ENCODE measurements at places on chromosomes 5 and 9.

GRCh38 chr9:107174441-107174840 lies 108.6 kb upstream of the RAD23B start:
- no peak for DNase-seq

DNA sequence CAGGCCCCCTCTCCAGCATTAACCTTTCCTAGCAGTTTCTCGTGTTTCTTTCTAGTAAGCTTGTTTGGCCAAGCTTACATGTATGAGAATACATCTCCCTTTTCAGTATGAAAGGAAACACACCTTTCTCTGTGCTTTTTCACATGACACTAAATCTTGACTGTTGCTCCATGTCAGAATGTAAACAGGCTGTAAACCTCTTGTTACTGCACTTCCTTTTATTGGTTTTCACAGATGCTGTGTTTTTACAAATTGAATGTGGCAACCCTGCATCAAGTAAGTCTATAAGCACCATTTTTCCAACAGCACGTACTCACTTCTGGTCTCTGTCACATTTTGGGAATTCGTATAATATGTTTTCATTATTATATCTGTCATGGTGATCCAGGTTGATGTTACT lies 2.2 kb upstream of the CANX start:
- DNase-seq = no peak

DNA sequence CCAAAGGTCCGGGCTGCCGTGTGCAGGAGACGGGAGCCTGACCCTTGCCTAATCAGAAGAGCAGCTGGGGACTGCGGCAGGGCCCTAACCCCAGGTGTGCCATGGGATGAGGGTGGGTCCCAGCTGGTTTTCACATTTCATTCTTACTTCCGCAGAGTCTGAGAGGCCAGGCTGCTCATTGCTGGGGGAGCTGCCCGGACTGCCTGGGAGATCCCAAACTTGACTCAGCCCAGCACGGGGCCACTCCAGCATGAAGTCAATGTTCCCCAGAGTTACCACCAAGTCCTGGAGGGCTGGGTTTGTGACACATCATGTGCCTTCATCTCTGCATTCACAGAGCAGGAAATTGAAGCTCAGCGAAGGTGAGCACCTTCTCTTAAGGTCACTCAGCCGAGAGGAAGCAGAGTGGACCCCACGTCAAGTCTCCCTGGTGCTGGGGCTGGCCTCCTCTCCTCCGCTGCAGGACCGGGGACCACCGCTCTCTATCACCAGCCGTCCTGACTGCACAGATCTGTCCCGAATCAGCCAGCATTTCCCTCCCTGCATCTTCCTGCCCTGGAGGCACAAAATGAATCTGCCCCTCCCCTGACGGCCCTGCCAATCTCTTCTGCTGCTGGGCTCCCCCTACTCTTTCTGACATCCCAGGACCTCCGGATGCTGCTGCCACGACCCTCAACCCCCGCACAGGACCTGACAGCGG lies 54.6 kb upstream of the PHYKPL start:
- DNase-seq = no peak

DNA sequence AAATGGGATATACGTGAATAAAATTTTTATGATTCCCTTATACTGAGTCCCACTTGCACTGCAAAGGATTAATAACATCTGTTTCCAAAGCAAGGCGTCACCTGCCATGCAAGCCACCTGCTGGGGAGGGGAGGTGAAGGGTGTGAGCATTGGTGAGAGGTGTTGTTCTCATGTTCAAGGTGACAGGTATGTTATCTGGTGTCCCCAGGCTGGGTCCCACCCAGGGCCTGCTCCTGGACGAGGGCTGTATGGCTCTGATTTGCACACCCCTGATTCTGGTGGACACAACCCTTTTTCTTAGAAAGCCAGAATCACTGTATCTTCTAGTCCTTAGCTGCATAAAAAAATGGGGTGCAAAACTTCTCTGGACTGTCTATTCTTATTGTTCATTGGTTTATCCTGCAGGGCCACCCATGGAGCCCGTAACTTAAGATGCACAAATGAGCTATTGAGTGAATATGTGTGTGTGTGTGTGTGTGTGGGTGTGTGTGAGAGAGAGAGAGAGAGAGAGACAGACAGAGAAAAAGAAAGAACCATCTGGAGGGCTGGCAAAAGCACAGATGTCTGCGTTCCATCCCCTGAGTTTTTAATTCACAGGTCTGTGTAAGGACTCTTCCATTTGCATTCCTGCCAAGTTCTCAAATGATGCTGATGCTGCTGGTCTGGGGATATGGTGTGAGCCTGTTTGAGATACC lies 53.7 kb downstream of the SYK start:
- DNase-seq = no peak

DNA sequence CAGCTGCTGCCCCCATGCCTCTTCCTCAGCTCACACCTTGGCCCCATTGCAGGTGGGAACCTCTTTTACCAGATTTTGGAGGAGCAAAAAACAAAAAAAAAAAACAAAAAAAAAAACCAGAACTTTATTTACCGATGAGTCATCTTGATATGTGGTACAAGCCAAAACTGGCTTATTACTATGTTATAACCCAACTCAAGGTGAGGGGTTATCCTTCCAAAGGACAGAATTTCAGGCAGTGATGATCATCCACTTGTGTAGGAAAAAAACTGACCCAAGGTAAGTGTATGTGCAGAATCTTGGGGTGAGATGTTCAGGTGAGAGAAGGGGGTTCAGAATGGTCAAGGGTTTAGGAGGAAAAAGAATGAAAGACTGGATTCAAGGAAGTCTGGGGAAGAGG lies 142.6 kb upstream of the FST start:
- DNase-seq = no peak

GRCh38 chr5:168422431-168422830 lies 63.8 kb upstream of the RARS1 start:
- no peak for DNase-seq

DNA sequence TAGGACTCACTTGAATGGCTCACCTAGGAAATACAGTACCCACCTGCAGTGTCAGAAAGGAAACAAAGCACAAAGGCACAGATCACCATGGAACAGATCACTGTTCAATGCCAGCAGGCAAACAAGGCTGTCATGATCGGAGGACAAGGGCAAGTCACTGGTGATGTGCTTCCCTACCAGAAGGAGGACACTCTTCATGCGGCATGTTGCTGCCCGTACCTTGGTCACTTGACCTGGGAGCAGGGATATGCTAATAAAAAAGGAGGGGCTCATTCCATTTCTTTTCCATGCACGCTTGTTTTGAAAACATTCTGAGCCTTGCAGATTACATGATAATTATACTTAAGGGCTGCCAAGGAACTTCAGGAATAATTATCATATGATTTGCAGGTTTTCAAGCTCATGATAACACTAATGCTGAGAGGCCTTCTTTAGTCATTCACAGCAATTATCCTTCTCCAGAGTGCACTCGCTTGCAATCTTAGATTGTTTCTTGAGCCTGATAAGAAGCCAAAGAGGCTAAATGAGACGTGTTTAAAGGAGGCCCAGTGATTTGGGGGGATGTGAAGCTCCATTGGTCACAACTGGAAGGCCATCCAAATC lies 36.1 kb upstream of the STARD4 start:
- DNase-seq = no peak

DNA sequence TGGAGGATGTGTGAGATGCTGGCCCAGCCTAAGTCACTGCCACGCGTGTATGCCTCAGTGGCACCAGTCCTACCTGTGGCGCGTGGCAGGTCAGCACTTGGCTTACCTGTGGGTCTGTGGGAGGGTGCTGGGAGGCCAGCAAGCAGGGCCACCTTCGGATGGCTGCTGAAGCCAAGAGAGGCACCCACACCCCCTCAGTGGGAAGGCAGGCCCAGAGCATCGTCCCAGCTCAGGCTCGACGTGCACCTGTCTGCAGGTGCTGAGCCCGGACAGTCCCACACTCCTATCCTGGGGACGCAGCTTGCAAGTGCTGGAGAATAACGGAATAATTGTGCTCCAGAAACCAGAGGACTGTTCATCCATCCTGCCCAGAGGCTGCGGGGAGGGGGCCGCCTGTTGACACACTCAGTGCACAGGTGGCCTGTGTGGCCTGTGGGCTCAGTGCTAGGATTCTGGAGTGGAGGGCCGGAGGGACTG lies 24.0 kb downstream of the NKD2 start:
- no peak for DNase-seq

DNA sequence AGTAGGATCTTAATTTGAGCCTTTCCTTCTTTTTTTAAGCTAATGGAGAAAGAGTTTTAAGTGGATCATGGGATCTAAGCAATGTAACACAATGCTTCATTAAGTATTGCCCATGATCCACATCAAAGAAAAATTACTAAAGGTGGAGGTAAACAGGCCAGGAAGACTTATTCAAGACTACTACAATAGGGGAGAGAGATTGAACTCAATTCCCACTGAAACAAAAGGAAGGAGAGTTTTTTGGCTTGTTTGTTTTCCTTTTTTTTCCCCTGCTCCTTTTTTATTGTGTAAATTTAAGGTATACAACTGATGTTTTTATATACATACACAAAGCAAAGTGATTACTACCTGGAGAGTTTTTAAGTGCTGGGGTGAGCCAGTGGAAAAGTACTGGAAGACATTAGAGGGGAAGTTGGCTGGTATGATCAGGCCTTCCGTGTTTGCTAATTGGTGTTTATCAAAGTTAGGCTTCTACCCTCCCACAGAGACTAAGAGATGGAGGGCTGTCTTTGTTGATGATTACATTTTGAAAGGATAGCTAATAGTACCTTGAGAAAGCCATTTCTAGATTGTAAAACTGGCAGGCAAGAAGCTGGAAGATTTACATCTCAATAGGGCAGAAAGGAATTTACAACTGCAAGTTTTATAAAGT lies 262.7 kb downstream of the CHSY3 start:
- no peak for DNase-seq

DNA sequence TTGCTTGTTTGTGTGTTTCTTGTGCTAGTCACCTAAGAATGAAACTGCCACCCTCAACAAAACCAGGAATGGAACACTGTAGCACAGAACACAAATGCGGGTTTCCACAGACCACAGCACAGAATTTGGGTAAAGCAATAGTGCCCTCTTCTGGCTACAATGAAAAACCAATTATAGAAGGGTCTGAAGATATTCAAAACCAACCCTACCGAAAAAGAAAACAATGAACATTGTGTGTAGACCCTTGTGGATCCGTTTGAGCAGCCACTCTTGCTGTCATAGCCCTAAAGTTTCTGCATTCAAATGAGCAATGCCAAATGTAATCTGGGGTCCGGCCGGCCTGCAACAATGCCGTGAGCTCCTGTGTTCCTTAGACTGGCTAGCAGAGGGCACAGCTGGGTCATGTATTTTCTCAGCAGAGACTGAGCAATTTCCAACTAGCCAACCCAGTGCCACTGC lies 8.3 kb upstream of the ENC1 start:
- no peak for DNase-seq

GRCh38 chr5:4734348-4734747 lies 405.8 kb upstream of the ADAMTS16 start:
- DNase-seq = no peak

DNA sequence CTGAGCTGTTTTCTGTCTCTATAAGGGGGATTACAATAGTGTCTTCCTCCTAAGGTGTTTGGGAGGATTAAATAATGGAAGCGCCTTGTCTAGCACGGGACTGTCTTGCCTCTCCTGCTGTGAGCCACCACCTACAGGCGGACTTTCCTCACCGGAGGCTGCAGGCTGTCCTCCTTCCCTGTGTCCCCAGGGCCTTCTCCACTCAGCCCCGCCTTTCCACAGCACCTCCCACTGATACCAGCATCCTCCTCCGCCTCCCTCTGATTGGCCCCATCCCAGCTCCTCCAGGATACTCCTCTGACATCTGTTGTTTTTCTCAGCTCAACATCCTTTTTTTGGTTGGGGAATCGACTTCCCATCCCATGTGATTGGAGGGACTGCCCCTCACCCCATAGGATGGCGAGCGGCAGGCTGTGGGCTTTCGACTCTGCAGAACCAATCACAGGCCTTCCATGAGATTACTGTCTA lies 851 bp upstream of the ZDHHC12 start:
- DNase-seq = no peak

GRCh38 chr9:19442240-19442639 lies 33.4 kb downstream of the ACER2 start:
- DNase-seq = no peak

GRCh38 chr5:75965292-75965691 lies 117.9 kb upstream of the SV2C start:
- DNase-seq = no peak

DNA sequence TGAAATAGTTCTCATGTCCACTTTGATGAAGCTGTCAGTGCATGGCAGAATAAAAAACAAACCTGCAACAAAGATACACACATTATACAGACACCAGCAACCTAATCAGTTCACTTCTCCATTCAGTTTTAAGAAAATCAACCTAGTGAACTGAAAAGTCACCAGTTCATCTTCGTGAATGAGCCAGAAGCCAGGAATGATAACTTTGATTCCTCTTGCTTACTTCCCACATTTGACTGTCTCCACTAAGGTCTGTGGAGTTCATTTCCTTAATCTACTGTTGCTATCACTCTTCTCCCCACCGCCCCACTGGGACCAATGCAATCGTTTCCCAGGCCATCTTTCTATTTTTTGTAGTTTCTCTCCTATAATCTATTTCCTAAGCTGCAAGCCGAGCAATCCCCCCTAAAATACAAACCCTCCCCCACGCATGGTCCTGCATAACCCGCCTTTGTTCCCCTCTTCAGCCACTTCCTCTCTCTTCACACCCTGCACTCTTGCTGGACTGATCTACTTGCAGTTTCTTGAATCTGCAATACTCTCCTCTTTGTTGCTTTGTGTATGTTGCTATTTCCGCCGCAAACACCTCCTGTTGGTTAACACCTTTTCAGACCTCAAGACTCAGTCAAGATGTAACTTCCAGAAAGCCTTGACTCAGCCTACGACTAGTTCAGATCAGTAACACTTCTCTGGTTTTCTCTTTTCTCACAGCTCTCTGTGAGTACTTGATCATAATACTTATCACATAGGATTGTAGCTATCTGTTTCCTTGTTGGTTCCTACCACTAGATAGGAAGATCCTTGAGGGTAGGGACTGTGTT lies 16.6 kb downstream of the STOM start:
- DNase-seq = no peak

GRCh38 chr5:34555699-34556508 lies 100.2 kb upstream of the RAI14 start:
- no peak for DNase-seq

DNA sequence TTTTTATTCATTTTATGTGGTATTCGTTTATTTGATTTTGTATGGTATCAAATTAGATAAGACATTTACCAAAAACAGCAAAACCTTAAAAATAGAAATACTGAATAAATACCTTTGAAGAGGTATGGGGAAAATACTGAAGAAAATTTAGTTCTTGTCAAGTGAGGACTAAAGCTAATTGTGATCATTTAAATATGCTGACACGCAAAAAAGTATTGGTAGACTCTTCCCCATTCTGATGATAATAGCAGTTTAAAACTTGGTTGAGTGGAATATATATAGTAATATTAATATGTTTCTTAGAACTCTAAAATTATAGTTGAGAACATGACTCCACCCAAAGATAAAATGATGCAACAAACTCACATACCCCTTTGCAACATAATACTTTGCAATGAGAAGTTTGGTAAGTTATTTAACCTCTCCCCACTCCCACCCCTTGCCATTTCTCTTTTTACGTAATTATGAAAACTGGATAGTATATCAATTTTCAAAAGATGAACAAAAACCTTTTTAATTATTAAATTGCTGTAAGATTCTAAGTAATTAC lies 30.1 kb upstream of the SNX24 start:
- DNase-seq = no peak

GRCh38 chr5:128081111-128081851 lies 2.3 kb upstream of the SLC12A2 start:
- DNase-seq = no peak
